Stimulated activated CD8-positive, alpha-beta memory T cell treated with anti-CD3 and anti-CD28 coated beads, Interleukin-4, amount 100 ng/mL, for 4 hours (primary cell): ENCODE measurements at places on chromosomes 7 and 10.

- DNase-seq = no peak
Measured at GRCh38 chr7:155360495-155361345, 63.0 kb downstream of the INSIG1 start.

DNA sequence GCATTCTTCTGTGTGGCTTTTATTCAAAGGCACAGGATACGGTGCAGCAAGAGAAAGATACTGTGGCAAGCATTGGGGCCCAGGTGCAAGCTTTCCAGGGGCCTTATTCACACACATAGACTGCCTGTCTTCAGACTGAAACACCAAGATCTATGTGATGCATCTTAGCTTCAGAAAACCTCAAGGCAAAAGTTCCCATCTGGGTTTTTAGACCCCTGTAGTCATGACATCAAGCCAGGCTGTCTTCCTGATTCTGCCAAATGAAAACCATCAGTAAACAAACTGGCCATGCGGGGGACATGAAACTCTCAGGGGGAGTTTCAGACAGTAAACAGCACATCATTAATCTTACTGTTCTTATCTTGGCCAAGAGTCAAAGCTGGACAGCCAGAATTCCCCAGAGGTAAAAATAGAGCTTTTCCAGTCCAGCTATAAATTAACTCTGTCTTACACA, 9.8 kb downstream of the AGBL3 start:
- no peak for DNase-seq

- DNase-seq = no peak
Measured at GRCh38 chr7:142301299-142301698, 43.4 kb upstream of the PRSS58 start.

- DNase-seq = no peak
Measured at GRCh38 chr7:21585070-21585724, 42.4 kb downstream of the DNAH11 start.

- DNase-seq = no peak
Measured at GRCh38 chr10:82625512-82626189, 750.7 kb downstream of the NRG3 start.

GRCh38 chr10:6278519-6279120, 75.9 kb downstream of the PFKFB3 start:
- DNase-seq = no peak
